ENCODE measurements at places on chromosomes 13 and 19.

DNA sequence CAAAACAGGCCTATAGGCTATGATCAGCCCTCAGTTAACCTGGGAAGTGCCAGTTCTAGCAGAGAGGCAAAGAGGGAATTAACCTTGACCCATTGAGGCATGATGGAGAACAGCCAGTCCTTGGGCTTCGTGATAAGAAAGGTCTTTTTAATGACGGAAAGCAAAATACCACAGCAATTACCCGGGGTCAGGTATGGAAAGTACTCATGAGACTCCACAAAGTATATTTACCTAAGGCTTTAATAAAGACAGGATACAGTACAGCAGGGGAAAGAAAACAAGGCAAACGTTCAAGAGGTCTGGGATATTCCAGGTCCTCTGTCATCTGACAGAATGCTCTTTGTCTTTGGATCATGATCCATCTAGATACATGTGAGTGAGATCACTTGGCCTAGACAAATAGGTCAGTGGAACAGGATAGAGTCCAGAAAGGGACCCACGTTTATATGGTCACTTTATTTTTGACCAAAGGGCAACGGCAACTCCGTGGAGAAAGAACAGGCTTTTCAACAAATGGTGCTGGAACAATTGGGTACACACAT lies 52.2 kb downstream of the WDFY2 start:
- no peak for DNase-seq

DNA sequence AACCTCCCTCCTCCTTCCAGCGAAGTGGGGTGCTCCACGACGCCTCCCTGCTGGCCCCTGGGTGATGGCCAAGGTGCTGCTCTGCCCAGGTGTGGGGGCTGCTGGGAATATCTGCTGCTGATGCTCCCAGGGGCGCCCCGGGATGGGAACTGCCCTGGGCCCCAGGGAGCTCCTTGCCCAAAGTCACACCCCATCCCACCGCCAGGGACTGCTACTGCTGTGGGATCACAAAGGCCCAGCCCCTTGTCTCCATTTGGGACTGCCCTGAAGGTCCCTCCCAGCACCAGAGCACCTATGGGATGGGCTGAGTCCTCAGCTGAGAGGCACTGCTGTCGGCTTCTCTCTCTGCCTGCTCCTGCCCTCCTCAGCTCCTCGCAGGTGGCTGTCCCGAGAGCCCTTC lies 19.0 kb downstream of the CHST8 start:
- no peak for DNase-seq

- DNase-seq: no peak
Observed at GRCh38 chr19:16327911-16328823, 3.5 kb downstream of the KLF2 start.

DNA sequence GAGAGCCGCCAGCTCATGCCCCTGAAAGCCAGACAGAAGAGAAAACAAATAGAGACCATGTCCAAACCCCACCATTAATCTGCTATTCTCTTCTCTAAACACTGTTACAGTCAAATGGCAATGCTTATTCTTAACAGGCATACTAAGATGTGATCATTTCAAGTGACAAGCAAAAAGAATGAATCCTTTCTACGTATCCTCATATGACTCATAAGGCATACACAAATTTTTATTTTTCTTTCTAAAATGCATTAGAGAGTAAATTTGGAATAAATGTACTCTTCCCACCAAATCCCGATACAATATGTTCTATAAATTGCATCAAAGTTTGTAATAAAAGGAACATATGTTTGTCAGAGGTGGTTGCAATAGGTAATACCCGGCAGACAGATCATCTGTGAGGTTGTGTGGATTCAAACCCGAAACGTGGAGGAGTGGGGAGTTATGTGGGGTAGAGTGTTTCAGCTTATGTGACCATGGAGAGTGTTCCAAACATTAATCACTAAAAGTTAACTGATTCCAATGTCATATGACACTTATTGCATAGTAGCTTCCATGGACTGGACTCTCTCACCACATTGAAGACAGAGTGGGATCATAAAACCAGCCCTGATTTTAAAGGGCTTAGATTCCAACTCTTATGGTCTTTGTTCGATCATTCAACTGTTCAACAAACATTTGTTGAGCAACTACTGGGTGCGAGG lies 213.1 kb downstream of the DCLK1 start:
- no peak for DNase-seq
